ENCODE measurements at places on chromosomes 7 and 10. TPM values are rescaled to one million over a fixed set of nuclear protein-coding genes. Genes with fewer than 3 reads are reported as not detected.

DNA sequence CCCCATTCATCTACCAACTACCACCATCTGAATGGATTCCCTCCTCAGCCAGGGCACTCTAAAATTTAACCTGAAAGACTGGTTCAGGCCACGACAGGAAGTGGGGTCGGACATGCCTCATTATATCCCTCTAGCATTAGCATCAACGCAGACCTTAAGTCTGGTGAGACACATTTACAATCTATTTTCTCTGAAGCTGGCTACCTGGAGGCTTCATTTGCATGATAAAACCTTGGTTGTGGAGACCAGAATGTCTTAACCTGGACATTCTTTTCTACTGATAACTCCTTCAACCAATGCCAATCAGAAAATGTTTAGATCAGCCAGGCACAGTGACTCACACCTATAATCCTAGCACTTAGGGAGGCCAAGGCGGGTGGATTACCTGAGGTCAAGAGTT is 42.3 kb downstream of the SVOPL start:
- DNase-seq: no peak

- DNase-seq: no peak
Observed at GRCh38 chr7:80773787-80774508, 135.5 kb downstream of the CD36 start.

Gene MKX
- total RNA-seq: 4.0 TPM

DNA sequence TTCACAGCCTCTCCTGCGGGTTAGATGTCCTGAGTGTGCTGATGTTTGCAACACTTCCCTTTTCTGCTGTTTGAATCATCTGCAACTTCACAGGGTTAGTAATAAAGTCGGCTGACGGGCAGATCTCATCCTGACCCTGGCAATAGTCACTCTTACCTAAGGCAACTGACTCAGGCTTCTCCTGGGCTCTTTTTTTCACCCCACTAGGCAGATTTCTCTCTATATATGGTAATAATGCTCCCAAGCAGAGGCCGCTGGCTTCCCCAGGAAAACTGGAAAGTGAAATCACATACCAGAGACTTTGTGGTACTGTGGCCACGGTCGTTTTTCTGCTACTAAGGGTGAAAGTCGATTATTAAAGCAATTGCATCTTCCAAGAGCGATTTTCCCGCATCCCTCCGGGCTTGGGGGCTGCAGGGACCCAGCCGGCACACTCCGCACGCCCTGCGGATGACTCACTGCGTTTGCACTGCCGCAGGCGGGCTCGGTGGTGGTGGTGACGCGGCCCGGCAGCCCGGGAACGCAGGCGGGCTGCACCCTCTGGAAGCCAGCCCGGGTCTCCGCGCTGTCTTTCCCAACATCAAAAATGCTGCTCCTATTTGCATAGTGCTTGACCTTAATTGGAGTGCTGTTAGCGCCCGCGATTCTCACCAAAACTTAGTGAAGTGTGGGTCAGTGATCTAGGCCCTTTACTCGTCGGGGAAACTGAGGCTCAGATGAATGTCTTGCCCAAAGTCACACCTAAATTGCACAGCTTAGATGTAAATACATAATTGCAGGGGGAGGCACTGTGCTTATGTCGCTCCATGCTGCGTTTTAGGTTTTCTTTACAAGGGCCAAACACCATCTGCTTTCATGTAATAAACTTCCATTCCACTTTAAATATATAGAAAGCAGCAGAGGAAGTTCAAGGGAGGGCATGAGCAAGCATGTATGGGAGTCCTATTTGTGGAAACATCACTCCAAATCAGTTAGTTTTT is 47.6 kb upstream of the ITGB1 start:
- DNase-seq: peak; percentile 42

GRCh38 chr10:87660484-87661133 is 931 bp downstream of the PAPSS2 start:
- DNase-seq: no peak

Gene PLEKHS1
- not detected for total RNA-seq

Gene PTPN12
- total RNA-seq: 143 TPM

DNA sequence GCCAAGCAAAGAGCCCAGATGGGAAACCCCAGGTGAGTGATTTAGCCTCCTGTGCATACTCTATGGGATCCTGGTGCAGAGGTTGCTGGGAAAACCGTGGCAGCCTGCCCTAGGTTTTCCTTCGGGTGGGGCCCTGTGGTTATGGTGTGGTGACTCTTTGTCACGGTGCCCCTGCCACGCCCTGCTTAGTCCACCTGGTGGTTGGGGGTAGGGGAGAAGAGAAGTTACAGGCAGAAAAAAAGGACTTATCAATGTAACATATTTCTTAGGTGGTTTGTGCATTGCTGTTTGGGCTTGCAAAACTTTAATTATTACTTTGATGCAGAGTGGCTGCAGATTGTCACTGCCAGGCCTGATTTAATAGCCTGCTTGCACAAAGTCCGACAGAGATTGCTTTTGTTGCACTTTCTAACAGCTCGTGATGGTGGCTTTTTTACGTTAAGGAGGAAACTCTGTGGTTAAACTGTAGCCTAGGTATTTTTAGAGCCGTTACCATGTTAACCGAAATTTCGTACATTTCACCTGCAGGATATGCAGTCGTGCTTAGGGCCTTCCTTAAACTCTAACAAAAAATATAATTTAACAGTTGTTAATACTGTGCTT is 197.4 kb downstream of the RNLS start:
- no peak for DNase-seq

Gene FEZF1
- not detected for total RNA-seq

DNA sequence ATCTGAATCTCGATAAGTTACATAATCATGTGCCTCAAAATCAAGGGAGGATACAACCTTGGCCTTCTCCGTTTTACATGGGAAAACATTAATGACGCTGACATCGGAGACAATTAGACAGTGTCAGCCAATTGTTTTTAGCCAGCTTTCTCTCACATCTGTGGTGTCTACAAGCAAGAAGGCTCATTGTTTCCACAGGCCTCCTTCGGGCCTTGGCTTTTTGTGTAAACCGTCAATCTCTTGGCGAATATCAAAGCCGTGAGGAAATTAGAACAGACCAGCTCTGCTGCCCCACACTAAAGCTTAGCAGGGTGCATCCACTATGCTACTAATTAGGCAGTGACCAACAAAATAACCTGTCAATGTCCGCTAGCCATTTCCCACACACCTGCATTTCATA is 43.2 kb downstream of the VAX1 start:
- no peak for DNase-seq

DNA sequence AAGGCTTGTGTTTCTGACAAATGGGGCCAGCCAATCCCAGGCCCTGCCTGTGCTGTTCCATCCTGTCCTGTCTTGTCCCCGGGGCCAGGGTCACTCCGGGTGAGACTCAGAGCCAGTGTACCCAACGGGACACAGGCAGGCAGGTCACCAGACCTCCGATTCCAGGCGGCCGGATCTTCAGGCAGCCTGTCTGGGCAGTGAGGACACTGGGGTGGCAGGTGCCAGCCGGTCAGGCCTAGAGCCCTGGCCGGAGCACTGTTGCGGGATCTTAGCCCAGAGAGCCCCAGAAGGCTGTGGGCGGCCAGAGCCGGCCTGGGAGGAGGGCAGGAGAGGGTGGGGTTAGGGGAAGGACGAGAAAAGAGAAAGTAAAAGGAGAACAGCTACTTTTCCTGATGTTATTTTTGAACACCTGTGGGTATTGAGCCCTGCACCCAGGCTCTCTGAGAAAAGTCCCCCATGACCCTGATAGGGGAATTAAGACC is 134.3 kb upstream of the TNRC18 start:
- DNase-seq: no peak

- peak; percentile 44 for DNase-seq
Observed at GRCh38 chr7:92834507-92835260, 1.7 kb downstream of the CDK6 start.

DNA sequence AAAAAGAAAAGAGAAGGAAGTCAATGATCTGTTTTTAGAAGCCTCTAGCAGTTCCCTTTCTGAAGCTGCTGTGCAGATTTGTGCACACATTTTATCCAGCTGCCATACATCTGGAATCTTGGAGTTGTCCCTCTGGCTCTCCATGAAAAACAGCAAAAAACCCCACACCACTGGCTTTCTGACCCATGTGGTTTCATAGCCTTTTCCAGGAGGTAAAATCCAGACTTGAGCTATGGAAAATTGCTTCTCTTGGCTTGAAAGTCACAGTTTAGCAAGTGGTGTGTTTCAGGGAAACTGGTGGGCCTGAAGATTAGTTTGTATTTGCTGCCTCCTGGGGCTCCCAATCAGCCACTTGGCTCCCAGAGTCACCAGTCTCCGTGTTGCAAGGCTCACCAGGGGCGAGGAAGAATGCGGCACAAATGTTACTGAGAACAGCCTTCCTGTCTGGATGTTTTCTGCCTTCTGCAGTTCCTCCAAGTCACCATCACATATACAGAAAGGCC is 50.1 kb upstream of the ADRB1 start:
- DNase-seq: peak; percentile 79

GRCh38 chr7:2715341-2716231 is 27.6 kb downstream of the AMZ1 start:
- DNase-seq: peak; percentile 14

- no peak for DNase-seq
Observed at GRCh38 chr7:72435925-72436480, 23.9 kb upstream of the CALN1 start.

Gene DYNC1I1
- total RNA-seq: 1.1 TPM

DNA sequence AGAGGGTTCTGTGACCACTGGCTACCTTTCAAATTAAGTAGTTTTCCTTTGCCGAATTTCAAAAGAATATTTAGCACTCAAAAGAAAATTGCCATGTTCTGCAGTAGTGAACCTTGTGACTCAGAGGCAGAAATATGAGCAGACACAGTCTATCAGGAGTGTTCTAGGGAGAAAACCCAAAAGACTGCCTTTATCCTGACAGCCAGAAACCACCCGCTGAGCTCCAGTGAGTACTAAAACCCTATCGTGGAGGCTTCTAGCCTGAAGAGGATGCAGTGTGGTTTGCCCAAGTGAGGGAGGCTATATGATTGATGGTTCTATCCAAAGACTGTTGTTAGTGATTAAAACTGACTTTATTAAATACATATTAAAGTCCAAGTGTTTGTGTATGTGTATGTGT is 21.9 kb downstream of the CHRM2 start:
- no peak for DNase-seq

- no peak for DNase-seq
Observed at GRCh38 chr7:128148676-128149075, 92.4 kb upstream of the LEP start.

- DNase-seq: no peak
Observed at GRCh38 chr10:89295597-89295996, 6.2 kb upstream of the IFIT2 start.

- DNase-seq: no peak
Observed at GRCh38 chr10:50809596-50809995, 69.9 kb downstream of the ASAH2B start.

- no peak for DNase-seq
Observed at GRCh38 chr7:40700653-40701421, 566.0 kb downstream of the SUGCT start.

DNA sequence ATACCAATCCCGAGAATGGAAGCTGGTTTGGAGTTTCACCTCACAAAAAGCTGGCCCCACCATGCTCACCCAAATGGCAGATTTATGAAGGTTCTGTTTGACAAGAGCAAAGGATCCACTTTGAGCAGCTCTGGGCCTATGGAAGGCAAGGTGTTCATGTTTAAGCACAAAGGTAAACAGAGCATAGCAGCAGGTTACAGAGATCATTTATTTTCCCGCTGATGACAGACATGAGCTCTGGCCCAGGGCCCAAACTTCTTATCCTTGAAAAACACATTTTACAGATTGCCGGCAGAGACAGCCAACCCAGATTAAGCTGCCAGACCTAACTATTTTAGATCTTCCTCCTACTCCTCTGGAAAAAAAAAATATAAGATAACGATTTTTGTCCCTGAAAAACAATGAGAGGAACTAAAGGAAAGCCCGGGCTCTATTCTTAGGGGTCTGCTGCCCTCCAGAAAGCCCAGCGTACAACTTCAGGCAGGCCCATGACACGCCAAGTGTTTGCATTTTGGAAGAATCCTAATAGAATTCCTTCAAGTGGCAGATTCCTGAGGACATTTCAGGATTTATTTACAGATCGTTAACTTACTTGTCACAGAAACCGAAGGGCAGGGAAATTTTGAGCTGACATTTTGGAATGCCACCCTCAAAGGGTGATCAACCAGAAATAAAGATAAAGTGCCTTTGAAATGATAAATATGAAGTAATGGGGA is 40.0 kb downstream of the SYPL1 start:
- DNase-seq: peak; percentile 10

DNA sequence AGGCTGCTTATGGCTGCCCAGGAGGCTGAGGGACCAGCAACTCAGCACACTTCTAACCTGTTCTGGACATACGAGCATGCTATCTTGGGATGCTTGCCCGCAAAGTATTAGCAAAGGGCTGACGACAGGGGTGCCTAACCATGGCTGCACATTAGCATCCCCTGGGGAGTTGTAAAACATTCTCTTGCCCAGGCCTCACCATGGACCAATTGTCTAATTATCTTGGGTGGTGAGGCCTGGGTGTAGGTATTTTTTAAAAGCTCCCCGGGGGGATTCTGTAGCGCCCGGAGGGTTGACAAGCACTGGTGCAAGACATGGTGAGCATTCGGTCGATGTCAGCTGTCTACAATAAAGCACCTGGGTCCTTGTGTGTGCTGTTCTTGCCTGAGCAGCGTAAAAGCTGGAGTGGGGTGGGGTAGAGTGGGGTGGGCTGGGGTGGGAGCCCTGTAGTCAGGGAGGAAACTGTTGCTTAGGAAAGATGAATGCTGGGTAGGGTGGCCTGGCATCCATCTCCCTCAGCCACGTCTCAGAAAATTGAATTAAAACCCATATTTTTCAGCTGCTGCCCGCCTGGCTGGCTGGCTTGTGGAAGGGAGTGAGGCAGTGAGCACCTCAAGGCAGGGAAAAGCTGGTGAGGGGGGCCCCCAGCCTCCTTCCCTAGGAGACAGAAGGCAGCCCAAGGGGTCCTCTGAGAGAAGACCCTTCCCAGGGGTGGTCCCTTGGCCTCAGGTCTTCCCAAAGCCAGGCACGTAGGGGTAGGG is 2.9 kb upstream of the ADCYAP1R1 start:
- DNase-seq: no peak

- DNase-seq: peak; percentile 35
Observed at GRCh38 chr10:24307696-24308485, 99.0 kb downstream of the KIAA1217 start.

DNA sequence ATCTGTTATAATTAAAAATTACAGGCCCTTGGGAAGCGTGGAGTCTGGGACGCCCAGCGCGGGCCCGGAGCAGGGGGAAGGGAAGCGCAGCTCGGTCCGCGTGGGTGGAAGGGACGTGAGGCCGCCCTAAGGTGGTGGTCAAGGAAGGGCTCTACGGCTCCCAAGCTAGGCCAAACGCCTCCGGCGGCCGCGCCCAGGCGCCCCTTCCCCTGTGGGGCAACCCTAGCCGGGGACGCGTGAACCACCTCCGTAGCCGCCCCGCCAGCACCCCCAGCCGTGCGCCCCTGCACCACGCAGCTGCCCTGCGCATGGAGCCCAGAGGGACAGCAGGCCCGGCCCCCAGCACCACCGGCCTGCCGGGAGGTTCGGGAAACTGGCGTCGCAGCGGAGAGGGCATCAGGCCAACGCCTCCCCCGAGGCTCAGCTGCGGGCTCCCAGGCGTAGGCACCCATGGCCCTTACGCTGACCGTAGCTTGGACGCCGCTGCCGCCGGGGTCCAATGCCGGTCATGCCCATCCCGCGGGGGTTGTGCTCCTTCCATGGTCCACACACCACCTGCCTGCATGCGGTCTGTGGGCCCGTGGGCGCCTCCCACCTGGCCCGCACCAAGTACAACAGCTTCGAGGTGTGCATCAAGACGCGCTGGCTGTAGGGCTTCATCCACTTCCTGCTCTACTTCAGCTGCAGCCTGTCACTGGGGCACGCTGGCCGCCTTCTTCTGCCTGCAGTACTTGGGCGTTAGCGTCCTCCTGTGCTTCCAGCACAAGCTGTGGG is 166.7 kb downstream of the SEPTIN7 start:
- no peak for DNase-seq

Gene GRID1
- total RNA-seq: 2.7 TPM

- DNase-seq: peak; percentile 47
Observed at GRCh38 chr7:51029701-51030191, 247.1 kb upstream of the GRB10 start.

Data from skin of body (tissue), 3 donors.